Left kidney (tissue), 8 donors: ENCODE measurements at places on chromosomes 7 and 10.

GRCh38 chr7:25349283-25350017 lies 121.2 kb upstream of the NPVF start:
- no peak for DNase-seq

DNA sequence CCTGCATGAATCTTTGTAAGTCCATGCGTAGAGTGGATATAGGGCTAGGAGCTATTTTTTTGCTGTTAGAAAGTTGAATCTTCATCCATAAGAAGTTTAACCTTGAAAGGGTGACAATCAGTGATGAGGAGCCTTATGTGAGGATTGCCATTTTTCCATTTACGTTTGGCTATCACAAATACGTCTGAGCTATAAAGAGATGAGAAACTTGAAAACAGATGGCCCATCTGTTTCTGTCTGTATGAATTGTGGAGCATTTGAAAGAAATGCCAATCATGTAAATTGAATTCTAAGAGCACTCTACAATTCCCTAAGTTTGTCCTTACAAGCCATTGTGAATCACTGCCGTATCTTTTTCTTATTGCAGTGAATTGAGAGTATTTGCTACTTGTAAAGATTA lies 169.8 kb upstream of the TEX47 start:
- no peak for DNase-seq

DNA sequence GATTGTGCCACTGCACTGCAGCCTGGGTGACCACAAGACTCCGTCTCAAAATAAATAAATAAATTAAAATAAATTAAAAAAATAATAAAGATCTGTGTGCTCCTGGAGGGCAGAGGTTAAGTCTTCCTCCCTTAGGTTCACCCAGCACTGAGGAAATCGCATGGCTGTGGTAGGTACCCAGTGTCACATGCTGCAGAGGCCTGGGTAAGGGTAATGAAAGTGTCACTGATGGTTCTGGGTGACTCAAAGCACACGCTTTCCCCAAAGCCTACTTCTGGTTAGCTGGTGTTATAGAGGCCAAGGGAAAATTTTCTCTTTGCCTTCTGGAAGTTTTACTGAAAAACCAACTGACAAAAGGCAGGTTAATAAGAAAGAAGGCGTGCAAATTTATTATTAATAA lies 88.8 kb upstream of the ITGB1 start:
- no peak for DNase-seq

DNA sequence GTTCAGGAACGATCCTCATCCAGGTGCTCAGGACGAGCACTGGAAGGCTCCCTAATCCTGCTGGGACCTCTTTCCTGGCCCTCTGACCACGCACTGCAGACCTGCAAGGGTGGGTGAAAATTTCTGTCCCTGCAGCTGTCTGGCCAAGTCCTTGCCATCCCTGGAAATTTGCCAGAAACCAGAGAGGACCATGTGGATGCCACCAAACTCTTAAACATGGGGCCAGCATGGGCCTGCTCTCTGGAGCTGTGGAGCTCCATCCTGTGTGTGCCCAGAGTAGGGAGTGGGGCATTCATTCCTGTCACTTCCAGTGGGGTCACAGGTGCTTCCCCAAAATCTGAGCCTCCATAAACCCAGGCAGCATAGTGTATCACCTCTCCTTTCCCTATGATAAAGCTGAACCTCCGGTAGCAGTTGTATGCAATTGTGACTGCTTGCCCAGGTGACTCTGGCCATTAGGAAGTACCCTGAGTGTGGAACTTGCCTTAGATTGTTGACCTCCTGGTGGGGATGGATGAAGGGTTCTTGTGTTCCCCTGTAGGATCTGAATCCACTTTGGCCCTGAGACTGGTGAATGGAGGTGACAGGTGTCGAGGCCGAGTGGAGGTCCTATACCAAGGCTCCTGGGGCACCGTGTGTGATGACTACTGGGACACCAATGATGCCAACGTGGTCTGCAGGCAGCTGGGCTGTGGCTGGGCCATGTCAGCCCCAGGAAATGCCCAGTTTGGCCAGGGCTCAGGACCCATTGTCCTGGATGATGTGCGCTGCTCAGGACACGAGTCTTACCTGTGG lies 57.1 kb downstream of the DMBT1 start:
- DNase-seq = no peak

- DNase-seq = no peak
Observed at GRCh38 chr7:125775317-125775716, 845.7 kb upstream of the POT1 start.

GRCh38 chr10:55163388-55163979 lies 362.5 kb upstream of the PCDH15 start:
- no peak for DNase-seq

DNA sequence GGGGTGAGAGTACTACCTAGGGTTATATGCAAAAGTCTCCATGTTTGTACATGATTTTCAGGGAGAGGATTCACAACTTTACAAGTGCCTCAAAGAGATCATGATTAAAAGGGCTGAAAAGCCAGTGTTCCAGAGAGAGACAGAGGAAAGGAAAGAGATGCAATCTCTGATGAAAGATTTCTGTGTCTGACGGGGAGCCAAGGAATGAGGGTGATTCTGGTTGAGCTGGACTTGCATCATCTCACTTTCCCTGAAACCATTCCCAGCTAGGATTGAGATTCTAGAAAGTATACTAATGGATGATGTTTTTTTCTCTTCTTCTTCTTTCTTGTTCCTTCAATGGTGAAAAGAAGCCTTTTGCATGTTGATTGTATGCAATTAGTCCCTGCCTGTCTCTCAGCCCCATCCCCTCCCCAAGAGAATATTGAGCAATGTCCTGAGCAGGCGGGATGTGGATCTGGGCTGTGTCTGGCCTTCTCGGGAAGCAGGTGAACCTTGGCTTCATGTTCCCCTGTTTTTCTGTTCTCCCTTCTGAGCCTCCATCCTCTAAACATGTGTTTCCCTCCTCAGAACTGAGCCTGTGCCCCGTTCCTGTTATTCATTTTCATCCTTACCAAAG lies 186.1 kb downstream of the ZNF365 start:
- no peak for DNase-seq

- DNase-seq = no peak
Observed at GRCh38 chr10:13105184-13105583, 5.2 kb downstream of the OPTN start.

GRCh38 chr7:14125998-14126397 lies 136.5 kb upstream of the ETV1 start:
- DNase-seq = peak; percentile 10

- DNase-seq = no peak
Observed at GRCh38 chr7:151453326-151453791, 13.4 kb upstream of the CRYGN start.

- DNase-seq = no peak
Observed at GRCh38 chr10:48332166-48332870, 25.8 kb downstream of the MAPK8 start.

DNA sequence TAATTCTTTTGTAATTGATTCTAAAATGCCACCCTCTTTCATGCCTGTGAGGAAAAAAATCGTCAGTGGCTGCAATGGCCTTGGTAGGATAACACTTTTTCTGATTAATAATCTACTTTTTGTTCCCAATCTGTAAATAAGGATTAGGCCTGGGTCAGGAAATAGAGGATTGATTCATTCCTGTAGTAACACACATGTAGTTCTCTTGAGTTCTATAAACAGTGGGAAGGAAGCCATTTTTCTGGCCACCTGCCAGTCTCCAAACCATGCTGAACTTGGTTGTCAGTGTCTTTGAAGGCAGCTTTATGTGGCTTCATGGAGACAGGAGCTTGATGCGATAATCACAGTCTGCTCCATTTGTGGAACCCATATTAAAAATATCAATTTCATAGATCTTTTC lies 169.3 kb upstream of the NFE2L3 start:
- DNase-seq = no peak

DNA sequence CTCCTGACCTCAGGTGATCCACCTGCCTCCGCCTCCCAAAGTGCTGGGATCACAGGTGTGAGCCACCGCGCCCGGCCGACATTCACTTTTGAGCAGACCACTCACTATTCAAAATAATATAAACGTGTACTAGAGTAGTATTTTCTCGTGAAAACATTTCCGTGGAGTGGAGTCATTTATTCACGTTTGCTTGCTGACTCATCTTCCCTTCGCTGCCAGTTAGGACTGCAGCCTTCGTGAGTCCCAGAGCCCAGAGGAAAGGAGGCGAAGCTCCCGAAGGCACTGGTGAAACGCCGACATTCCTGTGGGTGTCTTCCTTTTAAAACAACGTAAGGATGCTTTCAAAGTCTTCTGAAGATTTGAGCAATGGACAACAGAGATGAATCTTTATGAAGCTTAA lies 10.9 kb upstream of the INPP5A start:
- DNase-seq = no peak

DNA sequence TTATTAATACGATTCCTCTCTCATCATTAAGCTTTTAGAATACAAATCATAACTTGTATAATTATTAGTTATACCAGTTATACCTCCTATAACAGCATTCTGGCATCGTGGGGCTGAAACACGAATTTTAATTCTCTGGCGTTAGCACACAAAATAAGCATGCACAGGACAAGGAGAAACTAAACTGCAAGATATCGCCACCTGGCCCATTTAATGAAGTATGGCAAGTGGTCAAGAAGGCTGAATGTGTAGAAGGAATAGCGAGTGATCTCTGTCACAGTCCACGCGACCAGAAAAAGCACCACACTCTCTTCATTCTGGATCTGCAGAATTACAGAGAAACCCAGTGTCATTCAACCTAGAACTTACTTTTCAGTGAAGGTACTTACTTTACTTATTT lies 18.1 kb downstream of the HACD1 start:
- no peak for DNase-seq

DNA sequence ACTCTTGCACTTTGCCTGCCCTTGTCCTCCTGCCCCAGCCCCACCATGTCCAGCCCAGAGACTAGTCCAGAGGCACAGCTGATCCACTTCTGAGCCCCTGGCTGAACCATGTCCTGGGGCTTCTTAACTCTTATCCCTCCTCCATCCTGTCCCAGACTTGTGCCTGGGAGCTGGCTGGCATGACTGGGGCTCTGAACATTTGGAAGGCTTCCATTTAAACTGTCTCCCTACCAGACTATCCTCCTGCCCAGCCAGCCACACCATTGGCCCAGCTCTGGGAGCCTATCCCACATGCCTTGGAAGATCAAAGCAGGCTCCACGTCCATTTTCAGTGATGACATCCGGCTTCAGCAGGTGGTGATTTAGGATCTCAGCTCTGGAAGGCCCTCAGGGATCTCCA lies 57.4 kb downstream of the FAM241B start:
- no peak for DNase-seq

GRCh38 chr7:121272676-121273075 lies 56.1 kb upstream of the WNT16 start:
- no peak for DNase-seq

- no peak for DNase-seq
Observed at GRCh38 chr7:18607025-18607424, 111.5 kb downstream of the HDAC9 start.

- DNase-seq = no peak
Observed at GRCh38 chr10:103665162-103665889, 171.8 kb downstream of the NEURL1 start.

DNA sequence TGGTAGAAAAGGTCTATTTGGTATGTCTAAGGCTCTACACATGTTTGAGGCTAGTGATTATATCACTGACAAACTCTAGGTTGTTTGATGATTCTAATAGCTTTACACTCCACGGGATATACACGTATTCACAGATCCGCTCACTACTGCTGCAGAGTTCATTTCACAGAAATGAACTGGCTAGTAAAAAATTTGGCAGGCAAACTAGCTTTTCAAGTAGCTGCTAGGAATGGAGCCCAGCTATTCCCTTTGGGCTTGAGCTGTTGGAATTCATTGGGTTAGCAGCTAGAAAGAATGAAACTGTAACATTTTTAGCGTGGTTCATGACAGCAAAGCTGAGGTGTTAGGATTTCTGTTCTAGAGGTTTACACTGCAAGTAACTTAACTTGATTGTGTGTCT lies 37.6 kb downstream of the R3HCC1L start:
- no peak for DNase-seq

DNA sequence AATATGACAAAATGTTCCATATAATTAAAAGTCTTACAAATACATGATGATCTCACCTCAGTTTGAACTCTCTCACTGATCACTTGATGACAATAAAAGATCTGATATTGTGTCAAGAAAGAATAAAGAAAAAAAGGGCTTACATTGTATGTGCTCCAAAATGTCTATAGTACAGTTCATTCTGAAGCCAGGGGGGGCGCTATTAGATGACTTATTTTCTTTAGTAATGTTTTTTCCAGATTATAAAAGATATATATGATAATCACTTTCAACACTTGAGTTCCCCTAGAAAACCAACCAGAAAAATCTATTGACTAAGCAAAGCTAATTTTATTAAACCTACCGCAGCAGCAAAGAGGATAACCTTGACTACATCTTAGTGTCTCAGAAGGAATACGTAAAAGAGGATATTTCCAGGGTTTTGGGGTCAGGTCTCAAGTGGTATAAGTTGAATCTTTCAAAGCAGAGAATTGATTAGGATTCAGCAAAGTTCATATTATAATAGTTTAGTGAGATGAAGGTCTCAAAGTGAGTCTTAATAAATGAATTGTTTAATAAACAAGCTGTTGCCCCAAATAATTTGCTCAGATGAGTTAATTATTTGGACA lies 55.8 kb downstream of the PTN start:
- DNase-seq = no peak

GRCh38 chr7:155322530-155322929 lies 24.9 kb downstream of the INSIG1 start:
- no peak for DNase-seq

- DNase-seq = no peak
Observed at GRCh38 chr7:83786858-83787257, 137.9 kb upstream of the SEMA3E start.
